T47D (cell line): ENCODE measurements at places on chromosomes 1 and 21.

DNA sequence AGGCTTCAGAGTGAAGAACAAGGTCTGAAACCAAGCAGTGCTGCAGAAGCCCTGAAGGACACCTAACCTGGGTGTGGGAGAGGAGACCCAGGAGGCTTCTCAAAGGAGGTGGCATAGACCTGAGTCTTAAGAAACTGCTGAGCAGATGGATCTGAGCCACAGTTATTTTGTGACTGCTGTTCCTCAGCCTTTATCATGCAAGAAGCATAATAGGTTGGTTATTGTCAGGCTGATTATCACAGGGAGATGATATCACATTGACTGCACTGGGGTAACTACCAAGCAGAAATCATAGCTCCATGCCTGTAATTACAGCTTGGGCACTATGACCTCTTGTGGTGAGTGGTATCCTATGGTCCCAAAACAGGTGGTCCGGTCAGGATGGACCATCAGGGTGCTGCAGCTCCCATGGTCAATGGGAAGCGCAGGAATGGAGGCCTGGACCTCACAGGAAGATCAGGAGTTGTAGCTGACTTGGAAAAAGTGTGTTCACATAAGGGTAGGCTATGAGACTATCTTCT, 11.5 kb upstream of the ATP2B4 start:
- DNase-seq: no peak

DNA sequence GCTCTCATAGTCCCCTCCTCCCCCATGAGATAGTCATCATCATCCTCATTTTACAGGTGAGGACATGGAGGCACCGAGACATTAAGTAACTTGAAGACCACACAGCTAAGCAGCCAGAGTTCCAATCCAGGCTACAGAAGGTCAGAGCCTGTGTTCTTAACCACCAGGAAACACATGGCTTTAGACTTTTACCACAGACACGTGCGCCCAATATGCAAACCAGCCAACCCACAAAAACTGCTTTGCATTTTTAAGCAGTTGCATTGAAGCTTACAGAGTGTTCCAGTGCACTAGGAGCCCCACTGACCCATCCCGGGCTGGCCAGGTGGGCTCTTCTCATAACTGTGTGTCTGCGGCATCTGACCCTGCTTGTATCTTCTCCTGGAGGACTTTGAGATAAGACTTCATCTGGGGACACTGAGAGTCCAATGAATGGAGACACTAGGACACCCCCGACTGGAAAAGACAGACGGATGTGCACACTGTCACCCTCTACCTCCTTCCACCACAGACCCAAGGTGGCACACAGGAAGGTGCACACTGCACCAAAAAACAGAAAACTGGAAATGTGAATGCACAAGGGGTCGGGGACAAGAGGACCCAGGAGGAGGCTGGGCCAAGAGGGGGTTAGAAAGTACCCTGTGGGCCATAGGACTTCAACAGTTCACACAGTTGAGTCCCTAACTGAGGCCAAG, 56.4 kb downstream of the ETS2 start:
- no peak for DNase-seq

- no peak for DNase-seq
These were observed 3.2 kb upstream of the C1orf162 start for GRCh38 chr1:111470596-111470995.

DNA sequence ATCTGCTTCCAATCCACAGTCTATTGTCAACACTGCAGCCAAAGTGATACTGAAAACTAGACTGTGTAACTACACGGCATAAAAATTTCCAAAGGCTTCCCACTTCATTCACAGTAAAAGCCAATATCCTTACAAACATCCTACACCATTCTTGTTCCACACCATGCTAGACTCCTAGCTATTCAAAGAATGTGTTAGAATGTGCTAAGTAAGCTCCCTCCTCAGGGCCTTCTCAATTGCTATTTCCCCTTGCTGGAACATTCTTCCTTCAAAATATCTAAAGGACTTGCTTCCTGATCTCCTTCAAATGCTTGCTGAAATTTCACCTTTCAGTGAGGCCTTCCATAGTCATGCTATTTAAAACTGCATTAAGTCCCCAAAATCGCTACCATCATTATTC, 228.1 kb downstream of the AKT3 start:
- no peak for DNase-seq

DNA sequence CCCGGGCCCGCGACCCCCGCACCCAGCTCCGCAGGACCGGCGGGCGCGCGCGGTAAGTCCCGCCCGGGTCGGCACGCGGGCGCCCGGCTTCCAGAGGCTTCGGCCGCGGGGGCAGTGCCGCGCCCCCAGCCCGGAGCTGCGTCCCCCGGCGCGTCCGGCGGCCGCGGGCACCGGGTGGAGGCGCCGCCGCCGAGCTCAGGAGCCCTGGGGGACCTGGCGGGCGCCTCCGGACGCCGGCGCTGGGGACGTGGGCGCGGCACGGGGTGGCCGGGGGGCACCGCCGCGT, 227 bp downstream of the NBL1 start:
- DNase-seq: no peak
